ENCODE measurements at places on chromosomes 2 and 18. TPM values are rescaled to one million over a fixed set of nuclear protein-coding genes. Genes with fewer than 3 reads are reported as not detected.

- no peak for DNase-seq
These were observed 29.4 kb downstream of the LIPG start for GRCh38 chr18:49591271-49591670.

DNA sequence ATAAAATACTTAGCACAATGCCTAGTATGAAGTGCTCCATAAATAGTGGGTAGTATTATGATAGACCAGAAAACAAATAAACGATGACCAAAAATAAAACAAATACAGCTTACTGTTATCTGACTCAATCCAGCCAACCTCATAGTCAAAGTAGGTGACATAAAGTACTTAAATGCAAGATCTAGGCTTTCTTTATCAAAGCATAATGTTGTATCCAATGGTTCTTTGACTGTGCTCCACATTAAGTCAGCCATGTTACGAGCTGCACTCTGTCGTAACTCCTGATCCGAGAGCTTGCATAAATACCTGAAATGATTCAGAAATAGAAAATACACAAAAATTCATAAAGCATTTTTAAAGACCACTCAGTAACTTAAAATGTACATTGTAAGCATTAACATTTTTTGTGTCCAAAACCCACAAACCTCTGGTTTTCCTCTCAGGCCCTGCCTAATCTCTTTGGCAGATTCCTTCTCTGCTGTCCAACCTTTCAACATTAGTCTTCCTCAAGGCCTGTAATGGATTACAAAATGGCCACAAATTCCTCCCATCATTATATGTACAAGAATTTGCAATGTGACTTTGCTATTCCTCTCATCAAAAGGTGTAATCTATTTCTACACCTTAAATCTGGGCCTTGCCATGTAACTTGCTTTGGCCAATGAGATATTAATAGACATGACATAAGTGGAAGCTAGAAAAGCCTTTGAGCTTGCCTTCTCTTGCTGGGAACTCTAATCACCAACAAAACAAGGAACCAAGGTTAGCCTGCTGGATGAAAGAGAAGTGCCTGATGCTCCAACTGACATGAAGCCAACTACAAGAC lies 90.6 kb downstream of the USP34 start:
- no peak for DNase-seq

- DNase-seq = no peak
These were observed 231.5 kb downstream of the PTH2R start for GRCh38 chr2:208638059-208638458.

The UGT1A10 gene
- total RNA-seq = not detected

The DYNAP gene
- total RNA-seq = not detected

The CDH2 gene
- 178 TPM for total RNA-seq

DNA sequence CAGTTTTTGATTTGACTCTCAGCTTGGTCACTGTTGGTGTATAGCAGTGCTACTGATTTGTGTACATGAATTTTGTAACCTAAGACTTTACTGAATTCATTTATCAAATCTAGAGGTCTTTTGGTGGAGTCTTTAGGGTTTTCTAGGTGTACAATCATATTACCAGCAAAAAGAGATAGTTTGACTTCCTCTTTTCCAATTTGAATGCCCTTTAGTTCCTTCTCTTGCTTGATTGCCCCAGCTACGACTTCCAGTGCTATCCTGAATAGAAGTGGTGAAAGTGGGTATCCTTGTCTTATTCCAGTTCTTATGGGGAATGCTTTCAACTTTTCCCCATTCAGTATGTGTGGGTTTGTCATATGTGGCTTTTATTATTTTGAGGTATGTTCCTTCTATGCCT lies 312.9 kb upstream of the REV1 start:
- DNase-seq = no peak

DNA sequence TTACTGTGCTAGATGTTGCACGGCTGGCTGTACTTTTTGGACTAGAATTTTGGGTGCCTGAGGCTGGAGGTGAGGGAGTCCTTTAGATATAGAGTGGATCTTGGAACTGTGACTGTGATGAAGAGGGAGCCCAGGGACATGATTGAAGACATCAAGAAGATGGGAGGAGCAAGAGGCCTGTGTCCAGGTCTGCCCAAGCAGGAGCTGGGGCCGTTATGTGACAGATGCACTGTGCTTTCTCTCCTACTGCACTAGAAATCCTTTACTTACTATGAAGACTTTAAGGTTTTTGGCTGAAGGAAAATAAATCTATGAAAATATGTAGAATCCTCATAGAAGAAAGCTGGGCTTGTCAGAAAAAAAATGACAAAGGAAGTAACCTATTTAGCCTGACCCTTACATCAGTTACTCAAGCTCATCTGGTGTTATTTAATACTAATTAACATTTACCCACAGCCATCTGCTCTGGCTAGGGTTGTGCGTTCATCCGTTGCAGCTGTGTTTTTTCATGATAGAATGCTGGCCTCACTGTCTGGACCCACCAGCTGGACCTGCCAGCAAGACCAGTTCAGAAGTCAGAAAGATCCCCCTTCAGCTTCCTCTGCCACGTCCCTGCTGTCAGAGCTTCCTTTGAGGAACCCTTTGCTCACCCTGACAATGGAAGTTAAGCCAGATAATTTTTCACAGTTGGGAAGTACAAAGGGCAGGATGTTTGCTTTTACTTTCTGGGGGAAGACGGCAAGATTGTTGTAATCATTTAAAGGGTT lies 16.7 kb downstream of the TSN start:
- no peak for DNase-seq

Data from left cardiac atrium (tissue), 4 donors.